Neural progenitor cell (in vitro differentiated cells): ENCODE measurements at places on chromosomes 16 and 17.

- no peak for DNase-seq
Measured at GRCh38 chr16:66273644-66274334, 92.7 kb upstream of the CDH5 start.

GRCh38 chr16:14300705-14301168 is 229.6 kb downstream of the MRTFB start:
- DNase-seq = peak; percentile 62

- DNase-seq = no peak
Measured at GRCh38 chr16:87996962-87997880, 46.0 kb downstream of the BANP start.

DNA sequence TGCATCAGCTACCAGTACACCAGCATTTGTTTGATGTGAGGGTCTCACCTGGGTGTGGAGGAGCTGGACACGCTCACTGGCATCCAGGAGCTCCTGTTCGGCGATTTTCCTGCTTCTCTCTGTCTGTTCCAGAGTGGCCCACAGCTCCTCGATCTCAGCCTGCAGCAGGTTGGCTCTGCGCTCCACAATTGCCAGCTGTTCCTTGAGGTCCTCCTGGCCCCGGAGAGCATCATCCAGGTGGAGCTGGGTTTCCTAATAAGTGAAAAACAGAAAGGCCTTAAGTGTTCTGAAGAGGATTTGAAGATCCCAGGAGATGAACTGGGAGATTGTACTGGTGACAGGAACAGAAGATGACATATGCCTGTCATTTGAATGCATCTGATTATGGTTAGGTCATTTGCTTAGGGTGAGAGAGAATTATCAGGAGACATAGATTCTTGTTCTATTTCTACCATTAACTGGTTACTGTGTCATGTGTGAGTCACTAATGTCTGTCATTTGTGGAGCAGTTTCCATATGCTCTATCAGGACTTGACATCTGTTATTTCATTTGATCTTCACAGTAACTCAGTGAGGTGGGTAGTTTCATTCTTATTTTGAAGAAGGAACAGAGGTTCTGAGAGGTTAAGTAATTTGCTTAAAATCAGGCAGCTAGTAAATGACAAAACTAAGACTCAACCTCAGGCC is 21.5 kb upstream of the MYH13 start:
- no peak for DNase-seq

DNA sequence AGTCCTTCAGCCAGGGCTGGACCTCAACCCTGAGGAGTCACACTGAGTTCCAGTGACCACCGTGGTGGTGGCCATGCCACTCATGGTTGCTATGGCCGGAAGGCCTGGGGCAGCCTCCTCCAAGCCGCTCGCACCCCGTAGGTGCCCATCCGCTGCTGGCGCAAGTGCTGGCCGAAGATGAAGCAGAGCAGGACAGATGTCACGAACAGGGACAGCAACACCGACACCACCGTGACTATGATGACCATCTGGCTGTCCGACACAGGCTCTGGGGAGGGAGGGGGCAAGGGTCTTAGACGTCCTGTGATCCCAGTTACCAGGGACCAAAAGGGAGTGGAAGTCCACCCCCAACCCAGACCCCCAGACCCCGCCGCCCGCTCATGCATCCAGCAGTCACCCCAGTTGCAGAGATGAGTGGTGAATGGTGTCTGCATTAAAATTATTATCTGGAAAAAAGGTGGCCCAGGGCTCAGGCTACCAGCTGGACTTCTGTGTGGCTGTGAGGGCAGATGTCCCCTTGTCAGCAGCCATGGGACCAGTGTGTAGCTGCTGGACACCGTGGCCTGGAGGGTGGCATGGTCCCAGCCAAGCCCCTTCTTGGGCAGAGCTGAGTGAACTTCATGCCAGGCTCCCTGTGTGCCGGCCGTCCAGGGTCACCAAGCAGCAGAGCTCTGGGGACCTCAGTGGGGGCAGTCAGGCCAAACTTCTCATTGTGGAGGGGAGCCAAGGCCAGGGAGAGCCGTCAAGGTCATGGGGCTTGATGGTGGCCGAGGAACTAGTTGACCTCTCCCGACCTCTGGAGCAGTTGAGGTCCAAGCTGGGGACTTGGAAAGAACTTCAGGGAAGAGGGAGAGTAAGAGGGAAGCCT is 4.7 kb downstream of the PRR29 start:
- peak; percentile 1 for DNase-seq

GRCh38 chr17:27544350-27545131 is 86.4 kb upstream of the LGALS9 start:
- no peak for DNase-seq
